ENCODE measurements at places on chromosomes 1 and 21.

GRCh38 chr1:112440574-112440973 lies 44.6 kb downstream of the CTTNBP2NL start:
- no peak for DNase-seq

GRCh38 chr1:116906812-116907211 lies 2.9 kb upstream of the PTGFRN start:
- DNase-seq: no peak

- no peak for DNase-seq
Observed at GRCh38 chr1:4571263-4571662, 83.1 kb upstream of the AJAP1 start.

GRCh38 chr1:30295674-30296073 lies 427.7 kb downstream of the MATN1 start:
- no peak for DNase-seq

- no peak for DNase-seq
Observed at GRCh38 chr1:201266774-201267173, 16.5 kb upstream of the PKP1 start.

- DNase-seq: no peak
Observed at GRCh38 chr1:41281334-41281733, 39.2 kb upstream of the SCMH1 start.

- no peak for DNase-seq
Observed at GRCh38 chr1:164983023-164983650, 373.4 kb downstream of the LMX1A start.
